ENCODE measurements at places on chromosomes 16 and 17.
A peak's percentile ranks its signal among the peaks of the same experiment; 100 is the strongest.

- DNase-seq, result no peak
Measured at GRCh38 chr16:81810361-81810760, 31.3 kb downstream of the PLCG2 start.

- no peak for DNase-seq
Measured at GRCh38 chr17:79374087-79374689, 236.7 kb downstream of the RBFOX3 start.

GRCh38 chr17:58786586-58787295 is 31.1 kb downstream of the PPM1E start:
- no peak for DNase-seq

DNA sequence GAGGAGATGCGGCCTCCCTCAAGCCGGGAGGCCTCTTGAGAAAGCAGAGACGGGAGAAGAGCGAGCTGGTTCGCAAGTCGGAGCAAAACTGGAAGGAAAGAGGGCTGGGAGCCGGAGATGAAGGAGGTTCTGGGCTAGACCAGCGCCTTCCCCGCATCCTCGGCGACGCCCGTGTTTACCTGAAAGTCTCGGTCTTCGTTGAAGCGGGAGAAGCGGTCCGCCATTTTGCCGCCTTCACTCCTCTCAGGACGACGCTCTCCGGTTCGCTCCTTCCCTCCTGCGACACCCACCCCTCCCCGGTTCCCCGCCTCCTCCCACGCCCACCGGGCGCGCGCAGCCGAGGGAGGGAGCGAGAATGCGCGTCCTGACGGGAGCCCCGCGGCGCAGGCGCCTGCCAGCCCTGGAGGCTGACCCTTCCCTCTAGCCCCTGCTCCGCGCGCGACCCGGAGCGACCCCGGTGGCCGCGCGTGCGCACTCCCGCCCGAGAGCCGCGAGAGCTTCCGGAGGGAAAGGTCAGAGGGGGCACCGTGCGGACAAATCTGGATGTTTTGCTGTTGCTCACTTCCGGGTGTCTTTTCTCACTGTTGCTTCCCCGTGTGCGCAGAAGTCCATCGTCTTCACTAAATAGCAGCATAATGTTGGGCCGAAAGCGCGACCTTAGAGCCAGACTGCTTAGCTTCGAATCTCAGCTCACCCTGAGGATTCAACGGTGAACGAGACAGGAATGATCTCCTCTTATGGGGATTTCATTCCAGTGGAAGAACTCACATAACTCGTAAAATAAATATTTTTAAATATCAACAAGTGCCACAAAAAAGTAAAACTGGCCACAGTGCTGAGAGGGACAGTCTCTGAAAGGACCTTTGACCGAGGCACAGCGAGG is at the start of gene GPATCH8:
TSS of gene GPATCH8 (minus strand) at position 260 of the 883 bp plus-strand sequence. CDS start at position 224, 36 bp downstream.
- DNase-seq, result peak; percentile 99

DNA sequence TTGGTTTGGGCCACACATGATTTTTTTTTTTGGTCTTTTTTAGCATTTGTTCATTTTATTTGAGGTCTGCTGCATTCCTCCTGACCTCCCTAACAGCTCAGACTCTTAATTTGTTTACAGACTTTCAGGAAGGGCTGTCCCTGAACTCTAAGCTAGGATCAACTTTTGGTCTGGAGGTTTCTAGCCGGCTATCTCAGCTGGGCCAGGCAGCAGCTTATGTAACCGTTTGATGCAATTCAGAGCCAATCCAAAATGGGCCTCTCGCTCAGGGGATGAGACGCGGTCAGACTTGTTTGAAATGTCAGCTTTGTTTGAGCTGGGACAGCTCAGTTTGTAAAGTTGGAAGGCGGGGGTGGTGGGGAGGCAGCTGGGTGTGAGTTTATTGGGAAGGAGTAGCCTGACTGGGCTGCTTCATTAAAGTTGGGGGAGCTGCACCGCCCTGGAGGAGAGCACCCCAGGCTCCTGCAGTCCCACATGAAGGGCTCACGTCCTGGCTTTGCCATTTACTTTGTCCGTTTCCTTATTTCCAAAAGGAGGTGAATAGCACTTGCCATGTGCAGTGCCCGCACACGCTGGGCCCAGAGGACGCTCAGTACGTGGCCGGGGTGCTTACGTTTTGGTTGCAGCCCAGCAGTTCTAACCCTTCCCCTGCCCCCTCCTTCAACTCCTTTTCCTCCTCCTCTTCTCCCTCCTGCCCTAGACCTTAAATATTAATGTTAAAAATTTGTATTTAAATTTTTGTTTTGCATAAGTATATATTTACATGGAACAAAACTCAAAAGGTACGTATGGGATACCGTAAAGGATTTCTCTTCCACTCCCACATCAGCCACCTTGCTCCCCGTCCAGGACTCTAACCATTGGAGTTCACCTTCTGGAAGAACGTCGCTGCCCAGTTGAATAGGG is 121.2 kb downstream of the SNX29 start:
- no peak for DNase-seq

DNA sequence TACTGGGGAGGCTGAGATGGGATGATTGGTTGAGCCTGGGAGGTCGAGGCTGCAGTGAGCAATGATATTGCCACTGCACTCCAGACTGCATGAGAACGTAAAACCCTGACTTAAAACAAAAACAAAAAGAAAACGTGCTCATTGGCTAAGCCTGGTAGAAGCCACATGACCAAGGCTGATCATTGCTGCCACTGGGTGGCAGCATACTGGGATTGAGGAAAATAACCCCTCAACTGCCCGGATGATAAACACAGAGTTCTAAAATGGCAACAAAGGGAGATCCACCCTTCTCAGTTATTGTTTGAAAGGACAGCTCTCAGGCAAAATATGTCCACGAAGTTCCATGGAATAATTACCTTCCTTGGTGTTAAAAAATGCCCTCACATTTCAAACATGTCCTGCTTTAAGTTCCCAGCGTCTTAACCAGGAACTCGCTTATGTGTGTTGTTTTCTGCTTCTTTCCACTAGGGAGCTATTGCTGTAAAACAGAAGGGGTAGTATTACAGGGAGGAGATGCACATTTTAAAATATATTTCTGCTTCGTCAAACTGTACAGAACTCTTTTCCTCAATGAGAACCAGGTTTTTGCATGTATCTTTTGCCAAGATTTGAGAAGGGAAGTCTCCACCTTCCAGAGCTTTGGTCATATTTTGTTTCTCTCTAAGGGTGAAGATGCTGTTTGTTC is 675.3 kb downstream of the MAF start:
- peak; percentile 3 for DNase-seq

DNA sequence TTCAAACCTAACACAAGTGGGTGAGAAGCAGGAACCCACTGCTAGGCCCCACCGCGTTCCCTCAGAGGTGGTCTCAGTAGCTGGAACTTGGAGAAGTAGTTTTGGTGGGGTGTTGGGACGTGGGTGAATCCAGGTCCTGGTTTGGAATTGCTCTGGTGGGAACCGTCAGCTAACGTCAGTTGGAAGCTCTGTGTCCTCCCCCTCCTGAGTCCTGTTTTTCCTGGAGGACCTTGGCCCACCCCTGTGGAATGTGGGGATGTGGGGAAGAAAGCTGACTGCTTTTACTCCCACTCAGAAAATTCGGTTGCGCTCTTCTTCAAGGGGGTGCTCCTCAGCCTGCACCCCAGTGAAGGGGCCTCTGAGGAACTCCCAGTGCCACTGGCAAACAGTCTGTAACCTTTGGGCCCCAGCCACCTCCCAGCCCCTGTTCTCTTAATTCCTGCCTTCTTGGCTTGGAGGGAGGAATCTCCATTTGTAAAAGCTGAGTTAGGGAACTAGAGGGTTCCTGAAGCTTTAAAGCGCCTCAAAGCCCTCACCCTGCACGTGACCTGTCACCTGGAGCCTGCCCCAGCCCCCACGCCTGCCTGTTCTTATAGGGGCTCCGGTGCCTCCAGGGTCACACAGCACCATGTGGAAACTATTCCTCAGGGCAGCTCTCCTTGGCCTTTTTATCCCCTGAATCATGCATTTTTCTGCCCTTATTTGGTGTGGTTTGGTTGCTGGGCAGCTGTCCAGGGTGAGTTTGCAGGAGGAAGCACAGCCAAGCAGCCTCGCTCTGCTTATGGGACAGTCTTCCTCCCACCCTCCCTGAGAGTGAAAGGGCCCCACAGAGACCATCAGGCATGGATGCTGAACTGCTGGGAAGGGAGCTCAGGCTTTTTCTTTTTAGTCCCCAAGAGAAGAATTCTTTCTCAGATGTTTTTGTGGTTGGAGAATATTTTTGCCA is 16.2 kb upstream of the NAGLU start:
- DNase-seq, result peak; percentile 94

DNA sequence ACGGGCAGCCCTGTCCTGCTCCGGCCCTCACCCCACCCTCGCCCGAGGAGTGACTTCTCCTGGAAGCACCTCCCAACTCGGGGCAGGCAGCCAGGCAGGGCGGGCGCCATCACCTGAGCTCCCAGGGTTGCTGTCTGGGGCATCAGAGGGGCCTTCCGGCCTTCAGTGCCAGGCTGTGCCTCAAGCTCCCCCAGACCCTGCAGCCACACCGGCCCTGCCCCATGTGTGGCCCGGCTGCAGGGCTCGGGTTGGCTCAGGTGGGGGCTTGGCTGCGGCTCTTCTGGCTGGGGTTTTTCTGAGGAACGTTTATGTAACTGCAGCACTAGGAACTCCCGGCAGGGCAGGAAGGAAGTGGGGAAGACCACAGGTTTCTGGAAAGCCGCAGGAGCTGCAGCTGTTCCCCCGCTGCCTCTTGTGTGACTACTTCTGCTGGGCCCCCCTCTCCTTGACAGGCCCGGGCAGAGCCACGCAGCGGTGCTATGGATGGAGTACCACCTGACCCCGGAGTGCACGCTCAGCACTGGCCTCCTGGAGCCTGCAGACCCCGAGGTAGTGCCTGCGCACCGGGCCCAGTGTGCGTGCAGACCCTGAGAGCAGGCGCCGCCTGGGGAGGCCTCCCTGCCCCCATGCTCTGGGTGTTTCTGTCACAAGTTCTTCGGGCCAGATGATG is 45.6 kb downstream of the PRMT7 start:
- no peak for DNase-seq

- no peak for DNase-seq
Measured at GRCh38 chr17:73172252-73172651, 7.4 kb downstream of the SSTR2 start.

DNA sequence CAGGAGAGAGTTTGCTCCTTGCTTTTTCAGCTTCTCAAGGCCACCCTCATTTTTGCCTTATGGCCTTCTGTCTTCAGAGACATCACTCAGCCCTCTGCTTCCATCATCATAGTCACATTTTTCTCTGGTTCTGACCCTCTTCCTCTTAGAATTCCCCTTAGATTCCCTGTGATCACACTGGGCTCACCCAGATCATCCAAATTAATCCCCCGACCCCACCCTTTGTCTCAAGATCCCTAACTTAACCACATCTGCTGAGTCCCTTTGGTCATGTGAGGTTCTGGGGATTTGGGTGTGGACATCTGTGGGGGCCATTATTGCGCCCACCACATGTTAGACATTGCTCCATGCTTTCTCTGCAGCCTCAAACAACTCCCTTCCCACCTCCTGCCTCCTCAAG is 323.4 kb downstream of the CPPED1 start:
- DNase-seq, result no peak

DNA sequence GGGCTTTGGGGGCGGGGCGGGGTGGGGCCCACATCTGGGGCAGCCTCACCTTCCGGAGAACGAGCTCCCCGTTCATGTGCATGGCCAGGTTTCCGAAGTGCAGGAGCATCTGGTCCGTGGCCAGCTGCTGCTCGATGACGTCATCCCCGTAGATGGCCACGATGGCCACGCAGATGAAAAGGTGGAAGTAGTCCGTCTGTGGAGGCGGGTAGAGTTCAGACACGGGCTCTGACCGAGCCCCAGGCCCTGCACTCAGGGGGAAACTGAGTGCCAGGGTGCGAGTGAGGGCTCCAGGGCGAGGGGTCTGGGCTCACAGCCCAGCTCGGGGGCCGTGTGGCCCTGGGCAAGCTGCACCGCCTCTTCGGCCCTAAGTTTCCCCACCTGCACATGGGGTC is 93.7 kb downstream of the TBC1D16 start:
- no peak for DNase-seq

GRCh38 chr17:40938981-40939380 is 1.5 kb upstream of the KRT23 start:
- DNase-seq, result no peak

DNA sequence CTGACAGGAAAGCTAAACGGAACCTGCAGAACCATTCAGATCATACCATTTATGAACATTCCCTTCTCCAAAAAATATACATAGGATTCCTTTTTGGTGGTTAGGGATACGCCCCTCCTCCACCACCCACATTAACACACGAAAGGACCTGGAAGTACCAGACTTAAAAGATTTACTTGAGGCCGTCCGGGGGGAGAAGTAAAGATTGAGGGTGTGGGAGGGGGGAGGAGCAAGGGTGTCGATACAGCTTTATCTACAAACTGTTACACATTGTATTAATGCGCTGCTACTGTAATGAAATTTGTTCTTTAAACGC is 537 bp downstream of the PALB2 start:
- no peak for DNase-seq

GRCh38 chr17:70022175-70022574 is 52.9 kb upstream of the KCNJ16 start:
- DNase-seq, result no peak

DNA sequence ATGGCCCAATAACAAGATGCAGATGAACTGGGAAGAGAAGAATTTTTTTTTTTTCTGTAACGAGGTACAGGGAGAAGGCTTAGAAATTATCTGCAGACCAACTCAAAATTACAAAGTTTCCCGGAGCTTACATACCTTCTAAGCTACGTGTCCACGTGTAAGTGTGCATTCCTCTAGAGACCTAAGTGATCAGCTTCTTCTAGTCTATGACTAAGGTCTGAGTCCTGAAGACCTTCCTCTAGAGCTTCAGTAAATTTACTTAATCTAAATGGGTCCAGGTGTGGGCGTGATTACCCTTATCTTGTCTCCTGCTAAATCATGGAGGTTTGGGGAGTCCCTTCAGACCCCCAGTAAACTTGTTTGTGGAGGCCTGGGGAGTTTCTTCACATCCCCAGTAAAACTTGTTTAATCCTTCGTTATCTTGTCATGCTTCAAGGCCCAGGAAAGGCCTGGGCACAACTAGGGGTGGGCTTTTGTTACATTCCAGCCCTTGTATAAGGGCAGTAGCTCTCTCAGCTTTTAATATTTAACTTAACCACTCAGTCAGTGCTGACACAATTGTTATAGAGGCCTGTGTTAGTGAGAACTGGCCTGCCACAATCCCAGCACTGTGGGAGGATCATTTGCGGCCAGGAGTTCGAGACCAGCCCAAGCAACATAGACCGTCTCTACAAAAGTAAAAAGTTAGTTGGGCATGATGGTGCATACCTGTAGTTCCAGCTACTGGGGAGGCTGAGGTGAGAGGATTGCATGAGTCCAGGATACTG is 342.3 kb downstream of the SNX29 start:
- peak; percentile 86 for DNase-seq

GRCh38 chr16:66549284-66550131 is at the start of gene TK2:
TSS of gene TK2 (minus strand) at chr16:66550122. CDS start at chr16:66550061, 61 bp downstream.
- peak; percentile 66 for DNase-seq

- DNase-seq, result no peak
Measured at GRCh38 chr17:55420776-55421178, 858 bp downstream of the MMD start.
